ENCODE measurements at places on chromosomes 13 and 19.
A peak's percentile ranks its signal among the peaks of the same experiment; 100 is the strongest.

DNA sequence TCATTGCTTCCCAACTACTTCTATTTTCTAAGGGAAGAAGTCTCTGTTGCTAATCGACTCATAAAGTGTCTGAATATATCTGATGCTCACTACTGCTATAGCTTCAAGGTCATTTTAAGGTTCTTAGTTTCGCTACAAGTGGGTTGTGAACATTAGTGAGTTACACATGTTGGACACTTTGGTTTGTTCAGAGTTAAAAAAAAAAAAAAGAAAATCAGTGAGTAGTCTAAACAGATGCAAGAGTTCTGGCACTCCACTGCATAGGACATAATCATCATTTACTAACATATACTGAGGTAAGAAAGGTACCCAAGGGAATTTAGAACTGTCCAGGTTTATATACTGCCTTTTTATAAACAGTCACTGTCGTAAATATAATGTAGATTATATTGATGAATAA, 108.8 kb downstream of the KLF12 start:
- no peak for DNase-seq

DNA sequence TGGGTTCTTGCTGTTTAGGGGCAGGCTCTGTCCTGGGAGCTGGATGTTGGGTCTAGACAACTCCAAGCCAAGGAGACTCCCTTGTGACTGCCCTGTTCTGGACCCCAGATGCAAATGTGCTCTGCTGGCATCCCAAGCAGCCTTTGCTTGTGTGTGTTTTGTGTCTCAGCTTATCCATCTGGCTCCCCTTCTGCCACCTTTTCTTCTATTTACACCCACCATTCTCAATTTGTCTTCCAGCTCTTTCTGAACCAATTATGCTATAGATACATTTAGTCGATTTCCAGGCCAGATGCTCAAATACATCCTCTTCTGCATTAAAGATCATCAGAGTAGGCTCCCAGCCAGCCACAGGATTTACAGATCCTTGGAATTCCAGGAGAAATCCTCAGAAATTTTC, 115.0 kb upstream of the SLC7A1 start:
- DNase-seq, result no peak

DNA sequence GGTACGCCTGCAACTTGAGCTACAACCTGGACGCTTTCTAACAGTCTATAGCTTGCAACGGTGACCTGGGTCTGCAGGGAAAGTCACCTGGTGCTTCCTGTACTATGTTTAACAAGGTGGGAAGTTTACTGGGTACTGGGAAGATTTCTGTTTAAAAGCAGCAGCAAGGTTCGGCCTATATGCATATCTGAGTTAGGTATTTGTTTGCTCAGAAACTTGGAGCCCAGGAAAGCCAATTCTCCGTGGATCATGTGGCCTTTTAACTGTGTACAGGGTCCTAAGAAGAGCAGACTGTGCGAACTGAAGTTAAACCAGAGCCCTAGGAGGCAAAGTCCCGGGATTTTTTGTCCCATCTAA, 103.1 kb downstream of the STK24 start:
- no peak for DNase-seq

DNA sequence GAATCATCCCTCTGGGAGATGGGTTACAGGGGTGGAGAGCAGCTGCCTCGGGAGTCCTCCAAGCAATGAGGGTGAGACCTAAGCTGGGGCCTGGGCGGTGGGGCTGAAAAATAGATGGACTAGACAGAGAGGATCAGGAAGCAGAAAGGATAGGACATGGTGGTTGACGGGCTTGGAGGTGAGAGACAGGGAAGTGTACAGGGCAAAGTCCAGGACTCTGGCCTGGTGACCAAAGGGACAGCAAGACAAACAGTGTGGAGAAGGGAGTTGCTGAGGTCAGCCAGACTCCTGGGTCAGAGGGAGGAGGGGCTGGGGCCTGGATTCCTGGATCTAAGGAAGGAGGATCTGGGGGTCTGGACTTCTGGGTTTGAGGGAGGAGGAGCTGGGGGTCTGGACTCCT, 5.5 kb downstream of the PHLDB3 start:
- DNase-seq, result no peak

DNA sequence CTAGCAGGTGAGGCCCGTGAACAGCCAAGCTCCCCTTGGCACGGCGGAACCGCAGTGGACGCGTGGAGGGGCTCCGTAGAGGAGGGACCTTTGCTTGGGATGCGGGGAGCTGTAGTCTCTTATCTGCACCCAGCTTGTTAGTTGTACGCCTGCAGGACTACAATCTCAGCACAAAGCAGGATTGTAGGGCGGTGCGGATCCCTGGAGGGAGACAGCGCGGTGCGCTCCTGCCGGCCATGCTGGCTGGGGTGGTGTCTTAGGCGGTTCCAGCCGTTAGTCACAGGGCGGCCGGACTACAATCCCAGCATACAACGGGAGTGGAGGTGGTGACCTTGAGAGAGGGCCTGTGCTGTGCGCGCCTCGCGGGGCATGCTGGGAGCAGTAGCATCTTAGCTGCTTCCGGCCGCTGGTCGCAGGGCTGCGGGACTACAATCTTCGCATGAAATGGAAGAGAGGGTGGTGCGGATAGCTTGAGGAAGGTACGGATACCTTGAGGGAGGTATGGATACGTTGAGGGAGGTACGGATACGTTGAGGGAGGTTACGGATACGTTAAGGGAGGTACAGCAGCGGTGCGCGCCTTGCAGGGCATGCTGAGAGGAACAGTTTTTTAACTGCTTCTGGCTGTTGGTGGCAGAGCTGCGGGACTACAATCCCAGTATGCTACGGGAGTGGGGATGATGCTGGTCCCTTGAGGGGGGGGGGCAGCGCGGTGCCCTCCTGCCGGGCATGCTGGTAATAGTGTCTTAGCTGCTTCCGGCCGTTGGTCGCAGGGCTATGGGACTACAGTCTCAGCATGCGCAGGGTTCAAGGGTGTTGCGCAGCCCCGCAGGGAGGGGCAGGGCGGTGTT, 1419.1 kb downstream of the UQCRFS1 start:
- peak; percentile 90 for DNase-seq

GRCh38 chr13:44032802-44033201, 153.1 kb downstream of the LACC1 start:
- DNase-seq, result no peak

All from CD4-positive, alpha-beta T cell treated with Interleukin-15 for 4 hours (primary cell).